ENCODE measurements at places on chromosomes 16 and 17.

GRCh38 chr17:7885367-7886226 lies 3.0 kb upstream of the CHD3 start:
- DNase-seq = no peak

DNA sequence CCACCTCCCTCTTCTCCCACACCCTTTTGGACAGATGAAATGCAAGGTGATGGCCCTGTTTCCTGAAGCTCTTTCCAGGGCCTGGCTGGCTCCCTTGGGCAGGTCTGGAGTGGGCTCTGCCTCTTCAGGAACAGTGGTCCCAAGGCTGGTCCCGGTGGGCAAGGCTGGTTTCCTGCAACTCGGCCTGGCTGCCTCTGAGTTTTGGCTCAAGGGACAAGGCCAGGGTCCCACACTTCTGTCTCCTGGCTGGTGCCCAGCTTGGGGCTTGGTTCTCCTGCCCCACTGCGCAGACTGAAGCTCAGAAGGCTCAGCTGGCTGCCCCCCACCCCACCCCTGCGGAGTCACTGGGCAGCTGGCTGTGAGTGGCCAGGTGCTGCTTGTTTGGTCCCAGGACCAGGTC lies 3.8 kb upstream of the ACTG1 start:
- no peak for DNase-seq

GRCh38 chr16:24995469-24995868 lies 19.7 kb downstream of the ARHGAP17 start:
- no peak for DNase-seq

GRCh38 chr17:39187152-39187830 lies 10.2 kb downstream of the CACNB1 start:
- no peak for DNase-seq

GRCh38 chr17:1496869-1497268 lies 4.4 kb upstream of the MYO1C start:
- DNase-seq = no peak

- peak; percentile 25 for DNase-seq
These were observed 12.5 kb upstream of the CIBAR2 start for GRCh38 chr16:85124636-85125346.

GRCh38 chr17:73548620-73549311 lies 95.5 kb downstream of the SDK2 start:
- no peak for DNase-seq

DNA sequence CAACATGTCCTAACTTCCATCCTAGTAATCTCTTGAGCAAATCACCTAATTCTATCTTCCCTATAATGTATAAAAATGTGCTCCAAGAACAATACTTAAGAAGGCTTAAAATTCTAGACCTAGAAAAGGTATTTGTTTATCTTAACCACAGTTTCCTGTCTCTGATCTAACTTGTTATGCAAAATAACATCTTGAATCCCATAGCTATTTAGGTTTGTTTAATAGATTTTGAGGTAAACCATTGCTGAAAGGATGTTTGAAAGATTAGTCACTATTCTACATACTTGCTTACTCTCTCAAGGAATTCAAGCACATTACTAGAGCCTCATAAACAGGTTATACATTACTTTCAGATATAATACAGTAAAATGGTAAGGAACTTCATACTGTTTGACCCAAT lies 13.0 kb downstream of the CA10 start:
- no peak for DNase-seq

DNA sequence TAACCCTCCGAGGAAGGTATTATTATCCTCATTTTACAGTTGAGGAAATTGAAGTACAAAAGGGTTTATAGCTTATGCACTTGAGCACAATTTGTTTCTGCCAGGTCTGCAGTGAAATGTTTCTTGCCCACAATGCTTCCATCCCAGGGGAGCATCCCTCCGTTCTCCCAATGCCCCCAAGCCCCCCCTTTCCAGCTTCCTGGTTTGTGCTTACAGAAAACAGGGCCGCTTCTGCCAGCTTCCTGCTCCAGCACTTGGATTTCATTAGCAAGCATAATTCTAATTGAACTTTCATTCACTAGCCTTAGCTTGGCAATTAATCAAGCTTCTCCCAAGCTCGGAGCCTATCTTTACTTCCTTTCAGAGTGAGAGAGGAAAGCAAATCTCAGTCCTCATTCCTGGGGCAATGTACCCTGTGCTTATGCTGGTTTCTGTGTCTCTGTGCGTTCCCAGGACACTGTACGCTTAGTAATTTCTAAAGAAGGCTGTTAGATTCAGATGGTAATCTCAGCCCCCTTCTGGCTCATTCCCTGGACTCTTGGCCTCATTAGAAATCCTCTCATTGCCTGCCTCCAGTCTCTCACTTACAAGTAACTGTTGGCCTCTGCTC lies 141.6 kb downstream of the HS3ST2 start:
- no peak for DNase-seq

DNA sequence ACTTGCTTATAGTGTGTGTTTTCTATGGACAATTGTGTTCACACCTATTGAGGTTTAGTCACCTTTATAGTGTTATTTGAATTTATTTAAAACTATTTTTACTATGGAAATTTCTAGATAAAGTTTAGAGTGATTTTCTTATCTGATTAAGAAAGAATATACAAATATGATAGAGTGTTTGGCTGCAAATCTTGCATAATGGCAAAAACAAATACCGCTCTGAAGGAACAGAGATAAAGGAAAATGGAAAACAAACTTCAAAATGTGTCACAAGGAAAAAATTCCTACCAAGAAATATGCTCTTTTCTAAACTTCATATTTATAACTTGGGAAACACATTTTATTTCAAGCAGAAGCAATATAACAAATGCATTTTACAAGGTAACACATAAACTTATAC lies 423.1 kb downstream of the TOX3 start:
- no peak for DNase-seq

DNA sequence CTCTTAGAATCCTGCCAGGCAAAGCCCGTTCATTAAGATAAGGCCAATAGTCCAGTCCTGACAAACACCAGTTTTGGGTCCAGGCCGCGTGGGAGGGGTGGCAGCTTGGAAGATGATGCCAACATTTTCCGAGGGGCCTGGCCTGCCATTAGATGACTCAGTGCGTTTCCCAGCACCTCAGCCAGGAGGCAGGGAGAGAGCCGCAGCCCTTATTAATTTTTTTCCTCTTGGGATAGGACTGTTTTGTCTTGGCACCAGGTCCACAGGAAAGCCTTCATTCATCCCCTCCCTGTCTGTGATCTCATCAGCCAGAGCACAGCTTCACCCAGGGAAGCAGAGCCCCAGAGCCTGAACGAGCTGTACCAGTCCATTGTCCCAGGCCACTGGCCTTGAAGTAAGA lies 4.7 kb upstream of the NDEL1 start:
- peak; percentile 85 for DNase-seq

DNA sequence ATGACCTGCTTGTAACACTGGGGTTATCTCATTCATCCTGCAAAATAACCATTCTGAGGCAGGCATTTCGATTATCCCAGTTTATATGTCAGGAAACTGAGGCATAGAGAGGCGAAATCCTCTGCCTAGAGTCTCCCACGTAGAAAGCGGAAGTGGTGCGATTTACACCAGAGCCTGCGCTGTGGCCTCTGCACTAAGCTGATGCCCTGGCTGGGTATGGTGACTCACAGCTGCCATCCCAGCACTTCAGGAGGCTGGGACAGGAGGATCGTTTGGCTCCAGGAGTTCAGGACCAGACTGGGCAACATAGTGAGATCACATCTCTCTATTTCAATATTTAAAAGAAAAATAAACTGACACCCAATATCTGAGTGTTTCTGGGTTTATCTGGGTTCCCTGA lies 59.3 kb upstream of the BCO1 start:
- DNase-seq = no peak

GRCh38 chr17:59355702-59356325 lies 24.4 kb downstream of the YPEL2 start:
- DNase-seq = no peak
